Hindlimb muscle (tissue), 1 donor: ENCODE measurements at places on chromosomes 3 and 15.

GRCh38 chr3:178381971-178382448 lies 154.2 kb upstream of the KCNMB2 start:
- no peak for DNase-seq

- DNase-seq, result no peak
These were observed 9.8 kb downstream of the P2RY14 start for GRCh38 chr3:151268267-151269235.

GRCh38 chr3:159734681-159735080 lies 254.0 kb upstream of the IL12A start:
- DNase-seq, result no peak

DNA sequence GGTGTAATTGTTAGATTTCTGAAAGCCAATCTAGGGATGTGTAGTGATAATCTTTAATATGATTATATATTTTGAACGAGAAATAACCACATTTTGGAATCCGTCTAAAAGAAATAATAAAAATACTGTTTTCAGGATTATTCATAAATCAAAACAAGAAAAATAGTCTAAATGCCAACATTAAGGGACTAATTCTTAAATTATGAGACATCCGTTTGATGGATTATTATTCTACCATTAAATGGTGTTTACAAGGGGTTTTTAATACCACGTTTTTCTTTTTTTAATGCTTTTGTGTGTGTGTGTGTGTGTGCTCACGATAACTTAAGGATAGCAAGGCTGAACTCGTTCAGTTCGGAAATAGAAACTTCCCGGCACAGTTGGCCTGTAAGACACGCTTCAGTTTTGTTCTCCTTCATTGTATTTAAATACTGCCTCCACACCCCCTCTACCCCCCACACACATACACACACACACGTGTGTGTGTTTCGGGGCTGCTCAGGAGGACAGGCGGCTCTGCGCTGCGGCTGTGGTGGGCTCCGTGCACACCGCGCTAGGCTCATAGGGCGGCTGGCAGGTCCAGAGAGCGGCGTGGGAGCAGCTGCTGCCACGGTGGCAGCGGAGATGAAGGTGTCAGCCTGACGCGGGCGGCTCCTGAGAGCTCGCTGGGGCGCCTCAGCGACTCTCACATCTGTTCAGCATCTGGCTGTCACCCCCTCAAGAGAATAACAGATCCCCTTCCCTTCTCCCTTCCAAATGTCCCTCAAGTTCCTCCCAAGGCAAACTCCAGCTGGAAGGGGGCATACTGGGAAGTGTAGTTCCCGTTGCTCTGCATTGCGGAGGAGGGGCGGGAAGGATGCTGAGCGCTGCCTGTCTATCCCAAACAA lies 23.0 kb upstream of the ANP32A start:
- DNase-seq, result peak; percentile 33

DNA sequence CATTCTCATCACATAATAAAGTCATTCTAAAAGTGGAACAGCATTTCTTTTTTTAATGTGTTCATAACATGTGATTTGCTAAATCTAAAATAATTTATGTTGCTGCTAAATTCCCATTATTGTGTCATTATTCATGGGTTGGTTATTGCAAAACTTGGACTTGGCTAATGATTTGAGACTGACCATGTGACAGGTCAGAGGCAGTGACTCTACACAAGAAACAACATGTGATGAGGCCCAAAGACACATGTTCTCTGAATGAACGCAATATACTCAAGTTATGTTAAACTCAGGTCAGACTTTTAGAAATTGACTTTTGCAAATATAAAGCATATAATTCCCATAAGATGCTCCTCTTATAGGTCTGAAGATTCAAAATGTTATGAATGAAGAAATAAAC lies 566.1 kb downstream of the TBL1XR1 start:
- DNase-seq, result no peak

DNA sequence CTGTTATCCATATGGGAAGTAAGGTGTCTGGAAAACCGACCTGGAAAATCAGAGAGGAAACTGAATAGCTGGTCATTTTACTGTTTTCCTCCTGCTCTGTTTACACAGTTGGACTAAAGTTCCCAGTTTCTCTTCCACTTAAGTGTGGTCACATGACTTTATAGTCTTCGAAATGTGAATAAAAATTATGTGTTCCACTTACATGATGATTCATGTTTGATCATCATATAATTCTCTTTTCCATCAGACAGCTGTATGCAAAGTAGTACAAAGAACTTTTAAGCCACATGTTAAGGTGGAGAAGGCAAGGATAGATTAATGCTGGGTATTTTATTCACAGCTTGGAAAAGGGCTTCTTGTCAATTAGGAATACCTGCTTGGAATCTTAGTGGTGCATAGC lies 525.5 kb upstream of the BCHE start:
- no peak for DNase-seq

- DNase-seq, result no peak
These were observed 3.9 kb upstream of the CSK start for GRCh38 chr15:74777769-74778598.

DNA sequence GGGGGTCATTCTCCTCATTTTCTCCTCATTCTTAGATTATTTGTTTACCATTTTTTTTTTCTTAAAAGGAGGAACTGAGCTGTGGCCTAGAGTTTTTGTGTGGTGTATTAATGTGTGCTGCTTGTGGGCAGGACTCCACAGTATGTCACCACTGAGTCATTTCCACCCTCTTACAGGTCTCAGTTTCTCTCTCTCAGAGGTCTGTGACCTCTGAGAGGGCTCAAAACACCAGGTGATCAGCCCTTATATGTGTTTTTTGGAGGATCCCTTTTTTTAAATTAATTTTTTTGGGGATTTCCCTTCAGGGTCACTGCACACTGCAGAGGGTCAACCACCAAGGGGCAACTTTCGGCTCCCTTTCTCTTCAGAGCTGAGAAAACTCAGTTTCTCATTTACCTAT lies 166.4 kb downstream of the SUCNR1 start:
- DNase-seq, result no peak

DNA sequence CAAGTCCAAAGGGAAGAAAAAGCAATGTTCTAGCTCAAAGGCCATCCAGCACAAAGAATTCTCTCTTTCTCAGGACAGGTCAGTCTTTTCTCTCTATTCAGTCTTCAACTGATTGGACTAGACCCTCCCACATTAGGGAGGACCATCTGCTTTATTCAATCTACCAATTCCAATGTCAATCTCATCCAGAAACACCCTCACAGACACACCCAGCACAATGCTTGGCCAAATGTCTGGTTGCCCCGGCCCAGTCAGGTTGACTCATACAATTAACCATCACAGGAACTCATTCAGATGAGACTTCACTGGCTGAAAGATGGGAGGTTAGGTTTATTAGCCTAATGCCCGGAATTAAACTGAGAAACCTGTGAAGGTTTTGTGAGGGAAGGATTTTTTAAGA lies 32.4 kb downstream of the ACAN start:
- no peak for DNase-seq

DNA sequence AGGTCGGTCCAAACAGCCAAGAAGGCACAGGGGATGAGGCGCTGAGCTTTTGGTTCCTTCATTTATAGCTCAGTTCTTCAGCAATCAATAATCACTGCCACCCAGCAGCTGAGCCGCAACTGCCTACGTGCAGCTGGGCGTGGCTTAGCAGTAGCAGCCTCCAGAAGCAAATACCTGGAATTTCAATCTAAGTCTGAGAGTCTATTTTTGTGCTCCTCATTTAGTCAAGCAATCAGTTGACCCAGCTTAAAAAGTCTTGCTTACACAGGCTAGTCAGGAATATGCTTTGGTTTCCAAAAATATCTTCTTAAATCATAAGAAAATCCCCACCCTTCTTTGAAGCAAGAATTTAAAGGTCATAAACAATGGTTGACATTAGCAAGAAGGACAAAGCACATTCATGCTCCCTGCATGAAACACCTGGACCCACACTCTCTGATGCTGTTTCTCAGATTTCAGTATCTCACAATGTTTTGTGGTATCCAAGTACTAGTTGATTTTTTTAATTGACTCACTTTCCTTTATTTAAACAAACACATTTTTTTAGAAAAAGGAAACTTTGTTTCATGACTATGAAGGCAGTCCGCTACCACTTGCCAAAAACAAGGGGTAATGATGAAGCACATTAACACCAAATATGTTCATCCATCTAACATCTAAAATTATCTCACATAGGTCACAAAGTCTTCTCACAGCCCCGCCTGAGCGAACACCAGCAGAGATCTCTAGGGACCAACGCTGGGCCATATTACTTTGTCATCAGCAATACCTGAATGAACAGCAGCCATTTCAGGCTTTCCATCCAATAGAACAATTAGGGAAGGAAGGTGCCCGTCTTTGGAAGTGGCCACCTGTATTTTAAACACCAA lies 106.1 kb downstream of the OXNAD1 start:
- no peak for DNase-seq

DNA sequence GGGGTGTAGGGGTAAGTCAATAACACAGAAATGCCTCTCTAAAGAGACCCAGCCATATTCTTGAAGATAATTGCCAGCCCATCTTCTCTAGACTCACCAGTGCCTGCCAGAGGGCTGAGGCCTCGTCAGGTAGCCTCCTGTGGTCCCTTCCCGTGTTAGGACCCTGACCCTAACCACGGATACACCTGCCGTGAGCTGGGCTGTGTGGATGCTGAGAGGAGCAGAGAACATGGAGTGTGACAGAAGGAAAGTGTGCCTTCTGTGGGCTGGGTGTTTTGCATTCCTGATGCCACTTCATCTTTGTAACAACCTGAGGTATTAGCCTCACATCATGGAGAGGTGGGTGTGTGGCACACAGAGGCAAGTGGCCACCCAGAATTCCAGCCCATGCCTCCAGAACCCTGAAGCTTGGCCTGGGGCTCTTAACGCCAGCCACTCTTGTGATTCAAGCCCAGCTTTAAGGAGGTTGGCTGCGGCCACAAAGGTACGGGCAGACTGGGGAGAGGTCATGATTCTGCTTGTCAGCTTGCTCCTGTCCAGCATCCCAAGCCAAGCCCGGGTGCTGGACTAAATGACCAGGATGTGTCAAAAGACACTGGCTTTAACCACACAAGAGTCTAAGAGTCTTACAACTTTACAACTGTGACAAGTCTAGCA lies 21.1 kb upstream of the ABTB1 start:
- no peak for DNase-seq

- DNase-seq, result no peak
These were observed 537.3 kb downstream of the OCA2 start for GRCh38 chr15:27561816-27562215.

DNA sequence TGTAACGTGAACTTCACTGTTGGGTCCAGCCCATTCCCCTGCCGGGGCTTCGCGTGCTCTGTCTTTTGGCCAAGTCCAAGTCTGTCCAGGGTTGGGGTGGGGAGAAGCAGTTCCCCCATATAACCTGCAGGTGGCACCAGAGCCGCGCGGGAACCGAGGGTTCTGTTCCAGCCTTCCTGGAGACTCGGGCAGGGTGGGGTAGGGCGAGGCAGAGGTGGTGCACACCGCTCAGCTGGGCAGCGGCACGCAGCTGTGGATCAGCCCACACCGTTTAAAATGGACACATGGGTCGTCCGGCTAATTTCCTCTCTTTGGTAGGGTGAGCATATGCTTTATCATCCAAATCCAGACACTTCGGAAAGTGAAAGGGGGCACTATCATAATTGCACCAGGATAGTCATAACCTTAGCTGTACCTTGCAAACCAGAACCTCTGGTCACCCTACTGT lies 118.1 kb downstream of the TBC1D2B start:
- DNase-seq, result peak; percentile 78

GRCh38 chr3:123379041-123379830 lies 69.7 kb downstream of the ADCY5 start:
- DNase-seq, result no peak
